Muscle of leg (tissue), 16 donors: ENCODE measurements at places on chromosomes 12 and 14. TPM values are rescaled to one million over a fixed set of nuclear protein-coding genes. Genes with fewer than 3 reads are reported as not detected.

Gene SMAGP
- polyA plus RNA-seq = 7.6 TPM

Gene ETNK1
- polyA plus RNA-seq = 24.2 TPM

Gene EEA1
- polyA plus RNA-seq = 20.7 TPM

Gene POC1B
- 9.9 TPM for polyA plus RNA-seq
